WERI-Rb-1 (cell line): ENCODE measurements at places on chromosomes 6 and 20.
A peak's percentile ranks its signal among the peaks of the same experiment; 100 is the strongest.

DNA sequence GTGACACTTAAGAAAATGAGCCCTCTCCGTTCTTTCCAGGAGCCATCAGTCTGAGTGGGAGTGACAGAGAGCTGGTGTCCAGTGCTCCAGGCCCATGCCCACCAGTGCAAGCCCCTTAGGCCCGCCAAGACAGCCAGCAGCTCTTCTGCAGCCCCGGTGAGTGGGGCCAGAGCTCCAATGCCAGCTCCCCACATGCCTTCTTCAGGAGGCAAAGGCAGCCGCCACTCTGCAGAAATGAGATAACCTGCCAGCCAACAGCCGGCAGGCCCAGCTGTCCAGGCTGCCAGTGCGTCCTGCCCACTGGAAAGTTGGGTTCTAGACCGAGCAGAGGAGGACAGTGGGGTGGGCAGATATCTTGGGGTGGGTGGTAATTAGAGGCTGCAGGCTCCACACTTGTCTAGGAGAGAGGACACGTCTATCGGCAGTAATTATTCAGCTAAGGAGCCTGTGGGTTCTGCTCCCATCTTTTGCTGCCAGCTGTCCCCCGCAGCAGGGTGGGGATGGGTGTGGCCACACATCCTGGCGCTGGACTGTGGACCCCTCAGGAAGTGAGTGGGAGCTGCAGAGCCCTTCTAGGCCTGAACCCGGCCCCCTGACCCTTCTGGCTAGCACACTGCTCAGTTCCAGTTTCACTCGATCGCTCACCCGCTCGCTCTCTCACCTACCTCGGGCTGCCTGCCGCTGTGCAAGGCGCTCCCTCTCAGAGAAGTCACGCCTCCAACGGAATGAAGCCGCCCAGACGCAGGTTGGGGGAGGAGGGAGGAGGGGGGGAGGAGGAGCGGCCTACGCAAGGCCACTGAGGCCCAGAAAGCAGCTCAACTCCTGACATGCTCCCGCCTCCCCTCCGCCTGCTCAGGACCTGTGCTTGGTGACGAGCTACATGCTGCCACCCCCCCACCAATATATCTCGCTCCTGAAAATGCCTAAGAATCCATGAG lies 3.6 kb downstream of the GRM4 start:
- peak; percentile 97 for DNase-seq

- DNase-seq, result no peak
Measured at GRCh38 chr6:141426400-141426980, 706.2 kb upstream of the GJE1 start.

GRCh38 chr6:150018846-150019580 lies 6.3 kb downstream of the RAET1L start:
- DNase-seq, result no peak

DNA sequence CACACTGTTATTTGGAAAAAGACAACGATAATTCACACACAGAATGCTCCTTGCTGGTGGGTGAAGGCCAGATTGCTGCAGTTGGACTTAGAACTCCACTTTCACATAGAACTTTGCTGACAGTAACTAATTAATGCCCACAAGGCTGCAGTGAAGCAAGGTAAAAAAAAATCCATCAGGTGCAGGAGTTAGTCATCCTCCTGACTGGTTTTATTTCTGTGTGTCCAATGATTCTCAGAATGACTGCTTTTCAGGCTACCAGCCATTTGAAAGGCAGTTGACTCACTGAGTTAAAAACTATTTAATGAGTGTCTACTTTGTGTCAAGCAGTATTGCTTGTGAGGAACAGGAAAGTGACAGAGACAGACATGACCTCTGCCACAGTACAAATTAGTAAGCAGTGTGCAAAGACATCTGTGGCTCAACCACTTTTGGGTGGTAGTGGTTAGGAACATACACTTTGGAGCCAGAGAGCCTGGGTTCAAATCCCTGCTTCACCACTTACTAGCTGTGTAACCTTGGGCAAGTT lies 41.9 kb downstream of the ELOVL5 start:
- no peak for DNase-seq

DNA sequence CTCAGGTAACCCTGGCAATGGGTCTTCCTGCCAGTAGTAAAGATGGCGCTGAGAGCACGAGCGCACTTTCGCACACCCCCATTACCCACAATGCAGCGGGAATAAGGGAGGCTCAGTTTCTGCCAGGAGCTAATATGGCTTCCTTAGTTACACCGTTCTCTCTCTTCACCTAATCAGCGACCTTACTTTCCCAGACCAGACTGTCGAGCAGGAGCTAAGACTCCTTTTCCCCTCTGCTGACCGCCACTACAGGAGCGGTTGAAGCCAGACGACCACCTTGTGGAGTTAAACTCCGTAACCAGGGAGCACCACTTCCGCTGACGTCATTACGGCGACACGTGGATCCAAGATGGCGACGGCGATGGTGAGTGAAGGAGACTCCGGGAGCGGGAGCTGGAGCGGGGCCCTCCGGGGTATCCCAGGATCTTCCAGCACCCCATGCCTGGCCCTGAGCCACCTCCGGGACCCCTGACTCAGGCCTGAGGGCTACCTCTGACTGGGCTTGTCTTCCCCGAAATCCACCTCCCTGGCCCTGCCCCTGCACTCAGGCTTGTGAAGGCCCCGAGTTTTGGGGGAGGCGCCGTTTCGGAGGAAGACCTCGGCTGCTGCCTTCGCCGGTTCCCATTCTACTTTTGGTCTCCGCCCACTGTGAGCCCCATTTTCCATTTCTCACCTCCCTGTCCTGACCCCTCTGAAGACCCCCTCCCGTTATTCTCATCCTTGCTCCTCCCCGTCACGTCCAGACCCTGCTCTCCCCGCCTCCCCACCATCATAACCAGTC lies at the start of gene TM9SF4:
TSS of gene TM9SF4 (plus strand) at position 323 of the 781 bp plus-strand sequence. CDS start at position 350, 27 bp downstream.
- peak; percentile 93 for DNase-seq

DNA sequence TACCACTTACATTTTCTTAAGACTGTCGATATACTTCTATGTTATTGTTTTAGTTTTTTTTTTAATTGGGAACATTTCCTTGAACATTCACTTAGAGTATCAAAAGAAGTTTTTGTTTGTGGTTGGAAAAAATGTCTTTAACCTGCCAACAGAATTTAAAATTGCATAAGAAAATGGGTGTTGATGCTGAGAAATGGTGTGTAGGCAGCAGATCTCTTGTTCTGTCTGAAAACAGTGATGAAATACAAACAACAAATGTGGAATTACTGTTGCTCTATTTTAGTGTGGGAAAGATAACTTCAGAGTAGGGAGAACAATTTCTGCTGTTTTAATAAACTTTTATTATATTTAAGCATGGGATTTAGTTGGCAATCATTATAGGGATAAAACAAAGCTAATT lies 293.5 kb downstream of the CDKAL1 start:
- DNase-seq, result no peak

DNA sequence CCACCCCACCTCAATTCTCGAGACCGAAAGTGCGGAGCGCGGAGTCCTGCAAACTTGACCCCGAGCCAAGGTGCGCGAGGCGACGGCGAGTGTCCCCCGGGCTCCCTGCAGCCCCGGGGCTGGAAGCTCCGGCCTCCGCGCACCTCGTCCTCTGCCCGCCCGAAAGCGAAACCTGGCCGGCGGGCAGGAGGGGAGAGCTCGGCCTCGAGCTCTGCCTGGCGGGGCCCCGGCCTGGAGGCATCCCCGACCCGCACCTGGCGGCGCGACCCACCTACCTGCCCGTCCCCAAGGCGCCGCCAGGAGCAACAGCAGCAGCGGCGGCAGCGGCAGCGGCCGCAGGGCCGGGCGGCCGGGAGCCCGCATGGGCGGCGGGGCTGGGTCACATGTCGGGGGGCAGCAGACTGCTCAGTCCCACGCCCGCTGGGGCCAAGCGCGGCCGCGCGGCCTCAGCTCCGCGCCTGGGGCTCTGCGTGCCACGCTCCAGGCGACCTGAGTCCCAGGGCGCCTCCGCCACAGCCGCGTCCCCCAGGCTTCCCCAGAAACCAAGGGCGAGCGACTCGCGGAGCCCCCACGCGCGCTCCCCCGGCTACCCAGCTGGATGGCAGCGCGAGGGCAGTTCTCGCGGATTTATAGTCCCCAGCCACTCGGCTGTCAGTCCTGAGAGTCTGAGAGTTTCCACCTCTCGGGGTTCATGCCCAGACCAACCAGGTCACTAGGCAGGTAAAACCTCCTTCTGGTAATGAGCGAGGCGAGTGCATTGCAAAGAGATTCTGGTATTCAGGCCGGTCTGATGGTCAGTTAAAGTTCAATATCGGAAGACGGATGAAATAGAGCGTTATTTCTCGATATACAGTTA lies at the start of gene IL20RA:
TSS of gene IL20RA (minus strand) at position 600 of the 856 bp plus-strand sequence. CDS start at position 363, 237 bp downstream.
- DNase-seq, result peak; percentile 22

DNA sequence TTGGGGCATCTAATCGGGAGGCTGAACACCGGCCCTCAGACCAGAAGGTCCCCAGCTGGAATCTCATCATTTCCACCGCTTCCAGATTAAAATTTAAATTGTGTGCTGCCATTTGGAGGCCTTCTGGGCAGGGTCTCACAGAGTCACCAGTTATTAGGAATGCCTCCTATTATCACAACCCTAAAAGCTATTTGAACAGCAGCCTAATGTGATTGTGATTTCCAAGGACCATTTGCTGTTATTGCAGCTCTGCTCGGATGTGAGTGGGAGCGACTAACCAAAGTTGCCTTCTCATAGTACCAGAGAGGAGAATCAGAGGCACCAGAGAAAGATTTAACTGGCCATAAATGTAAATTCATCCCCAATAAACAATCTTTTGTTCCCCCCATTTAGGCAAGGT lies 277.3 kb downstream of the RNF144B start:
- no peak for DNase-seq

GRCh38 chr6:40719671-40720374 lies 132.7 kb upstream of the LRFN2 start:
- no peak for DNase-seq

GRCh38 chr6:84466511-84466910 lies 239.1 kb upstream of the CEP162 start:
- DNase-seq, result peak; percentile 21

GRCh38 chr20:24657878-24658620 lies 188.6 kb downstream of the SYNDIG1 start:
- no peak for DNase-seq

GRCh38 chr6:39224523-39225182 lies 4.6 kb downstream of the KCNK5 start:
- DNase-seq, result no peak

- DNase-seq, result no peak
Measured at GRCh38 chr6:14728396-14729024, 517.4 kb upstream of the JARID2 start.

GRCh38 chr6:26223228-26223627 lies 136.0 kb downstream of the HFE start:
- no peak for DNase-seq

- DNase-seq, result no peak
Measured at GRCh38 chr20:18669241-18670019, 81.6 kb downstream of the DTD1 start.

- no peak for DNase-seq
Measured at GRCh38 chr6:105137388-105137787, 42.4 kb downstream of the POPDC3 start.
